HCT116 (cell line): ENCODE measurements at places on chromosomes 13 and 19. TPM values are rescaled to one million over a fixed set of nuclear protein-coding genes. Genes with fewer than 3 reads are reported as not detected.

Gene ZNF135
- not detected for total RNA-seq

Gene PLIN5
- total RNA-seq = 8.1 TPM

Gene MAST1
- 28.9 TPM for total RNA-seq

Gene ZNF561
- total RNA-seq = 31.3 TPM

Gene SIGLEC6
- not detected for total RNA-seq

Gene C2CD4C
- total RNA-seq = 7.1 TPM
